AG04449 (cell line): ENCODE measurements at places on chromosomes 2 and 18.

- DNase-seq = no peak
These were observed 164.3 kb upstream of the PGAP1 start for GRCh38 chr2:197090742-197091367.

DNA sequence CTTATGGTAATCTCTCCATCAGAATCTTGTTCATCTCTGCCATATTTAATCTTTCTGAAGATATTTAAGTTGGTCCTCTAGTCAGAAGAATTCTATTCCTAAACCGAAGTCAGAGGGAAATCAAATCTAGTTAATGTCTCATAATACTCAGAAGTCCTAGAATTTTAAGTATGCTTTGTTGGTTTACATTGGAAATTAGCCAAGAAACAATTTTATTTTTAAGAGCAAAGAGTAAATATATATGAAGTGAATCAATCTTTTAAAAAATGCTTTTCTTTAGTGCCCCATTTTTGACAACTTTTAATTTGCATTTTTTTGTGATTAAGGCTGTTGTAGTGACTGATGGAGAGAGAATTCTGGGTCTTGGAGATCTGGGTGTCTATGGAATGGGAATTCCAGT, 38.1 kb downstream of the ME2 start:
- DNase-seq = no peak

GRCh38 chr2:230435431-230435830, 19.4 kb downstream of the SP100 start:
- no peak for DNase-seq

DNA sequence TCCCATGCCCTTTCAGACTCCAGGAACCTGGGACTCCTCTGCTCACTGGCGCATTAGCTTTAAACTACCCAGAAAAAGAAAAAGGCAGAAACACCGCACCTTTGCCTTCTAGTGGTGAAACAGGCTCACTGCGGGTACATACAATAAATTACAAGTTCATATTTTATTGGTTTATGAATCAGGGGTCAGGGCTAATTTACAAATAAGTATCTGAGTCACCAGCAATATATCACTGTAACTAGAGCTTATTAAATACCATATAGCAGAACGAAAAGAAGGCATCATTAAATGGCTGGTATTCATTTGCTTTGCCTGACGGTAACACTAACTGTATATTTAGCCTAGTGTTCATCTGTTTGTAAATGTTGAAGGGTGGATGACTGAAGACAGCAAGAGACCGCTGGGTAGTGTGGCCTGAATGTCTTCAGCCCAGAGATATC, 26.9 kb upstream of the DTNB start:
- DNase-seq = no peak

- no peak for DNase-seq
These were observed 232.1 kb downstream of the PRKCE start for GRCh38 chr2:45883603-45884000.

DNA sequence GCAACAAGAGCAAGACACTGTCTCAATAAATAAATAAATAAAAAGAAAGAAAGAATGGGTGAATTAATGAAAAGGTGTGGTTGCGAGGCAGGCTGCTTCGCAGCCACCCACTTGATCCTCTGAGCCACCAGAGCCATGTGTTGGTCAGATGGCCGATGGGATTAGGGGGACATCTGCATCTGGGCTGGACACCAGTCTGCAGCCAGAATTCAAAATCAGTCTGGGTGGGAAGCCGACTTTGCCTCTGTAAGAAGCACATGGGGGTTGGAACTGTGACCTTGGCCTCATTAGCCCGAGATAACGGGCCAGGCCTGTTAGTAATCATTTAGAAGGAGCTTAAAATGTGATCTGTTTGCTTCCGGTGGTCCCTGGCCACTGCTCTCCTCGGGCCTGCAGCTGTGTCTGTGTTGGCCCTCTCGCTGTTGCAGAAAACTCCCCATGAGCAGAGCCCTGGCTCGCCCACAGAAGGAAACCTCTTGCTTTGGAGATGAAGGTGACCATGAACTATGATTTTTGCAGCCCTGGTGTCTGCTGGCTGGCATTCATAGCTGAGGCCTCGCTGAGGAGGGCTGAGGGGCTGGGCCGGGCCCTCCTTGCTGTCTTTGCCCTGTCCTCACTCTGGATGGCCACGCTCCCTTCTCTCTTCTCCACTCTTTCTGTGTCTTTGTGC, 94.4 kb downstream of the DYSF start:
- no peak for DNase-seq

DNA sequence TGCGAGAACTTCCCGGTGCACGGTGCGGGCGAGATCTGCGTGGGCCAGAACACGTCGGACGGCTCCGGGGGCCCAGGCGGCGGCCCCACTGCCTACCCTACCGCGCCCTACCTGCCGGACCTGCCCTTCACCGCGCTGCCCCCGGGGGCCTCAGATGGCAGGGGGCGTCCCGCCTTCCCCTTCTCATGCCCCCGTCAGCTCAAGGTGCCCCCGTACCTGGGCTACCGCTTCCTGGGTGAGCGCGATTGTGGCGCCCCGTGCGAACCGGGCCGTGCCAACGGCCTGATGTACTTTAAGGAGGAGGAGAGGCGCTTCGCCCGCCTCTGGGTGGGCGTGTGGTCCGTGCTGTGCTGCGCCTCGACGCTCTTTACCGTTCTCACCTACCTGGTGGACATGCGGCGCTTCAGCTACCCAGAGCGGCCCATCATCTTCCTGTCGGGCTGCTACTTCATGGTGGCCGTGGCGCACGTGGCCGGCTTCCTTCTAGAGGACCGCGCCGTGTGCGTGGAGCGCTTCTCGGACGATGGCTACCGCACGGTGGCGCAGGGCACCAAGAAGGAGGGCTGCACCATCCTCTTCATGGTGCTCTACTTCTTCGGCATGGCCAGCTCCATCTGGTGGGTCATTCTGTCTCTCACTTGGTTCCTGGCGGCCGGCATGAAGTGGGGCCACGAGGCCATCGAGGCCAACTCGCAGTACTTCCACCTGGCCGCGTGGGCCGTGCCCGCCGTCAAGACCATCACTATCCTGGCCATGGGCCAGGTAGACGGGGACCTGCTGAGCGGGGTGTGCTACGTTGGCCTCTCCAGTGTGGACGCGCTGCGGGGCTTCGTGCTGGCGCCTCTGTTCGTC, 1.7 kb downstream of the FZD7 start:
- no peak for DNase-seq

GRCh38 chr2:153604133-153604532, 125.6 kb upstream of the RPRM start:
- DNase-seq = no peak

DNA sequence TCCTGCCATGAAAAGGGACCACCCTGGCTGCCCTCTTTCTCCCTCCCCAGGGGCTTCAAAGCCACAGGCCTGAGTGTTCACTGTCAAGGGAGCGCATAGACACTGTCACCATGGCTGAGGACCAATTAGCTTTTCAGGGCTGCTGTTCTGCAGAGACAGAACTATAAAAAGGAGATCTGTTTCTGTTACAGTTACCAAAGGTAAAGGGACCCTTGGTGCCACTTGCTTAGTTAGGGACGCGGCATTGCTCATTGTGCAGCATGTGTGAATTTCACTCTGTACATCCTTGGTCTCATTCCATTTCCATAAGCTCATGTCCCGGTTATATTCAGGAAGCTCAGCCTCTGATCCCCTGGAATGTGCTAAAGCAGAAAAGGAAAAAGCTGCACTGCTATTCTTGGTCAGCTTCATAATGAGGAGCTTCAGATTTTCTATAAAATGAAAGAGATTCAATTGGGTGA, 55.5 kb upstream of the RNF152 start:
- DNase-seq = no peak

GRCh38 chr2:46259777-46260168, 37.4 kb upstream of the EPAS1 start:
- DNase-seq = no peak

- no peak for DNase-seq
These were observed 105.6 kb upstream of the ST3GAL5 start for GRCh38 chr2:85994421-85994777.

DNA sequence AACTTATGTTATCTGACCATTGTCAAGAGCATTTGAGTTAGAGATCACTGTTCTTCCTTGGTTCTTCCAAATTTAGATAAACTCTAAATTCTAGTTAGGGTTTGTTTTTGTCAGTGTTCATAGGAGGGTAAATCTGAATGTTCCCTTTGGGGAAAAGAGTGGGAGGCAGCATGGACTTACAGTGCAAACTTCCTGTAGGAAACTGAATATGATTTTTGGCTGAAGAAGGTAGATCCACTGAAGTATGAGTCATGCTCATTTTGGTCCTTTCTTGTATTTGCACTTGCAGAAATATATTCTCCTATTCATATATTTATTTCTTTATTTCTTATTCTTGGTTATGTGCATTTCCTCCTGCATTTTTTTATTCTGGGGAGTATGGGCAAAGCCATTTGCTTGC, 27.3 kb downstream of the CCDC85A start:
- no peak for DNase-seq

DNA sequence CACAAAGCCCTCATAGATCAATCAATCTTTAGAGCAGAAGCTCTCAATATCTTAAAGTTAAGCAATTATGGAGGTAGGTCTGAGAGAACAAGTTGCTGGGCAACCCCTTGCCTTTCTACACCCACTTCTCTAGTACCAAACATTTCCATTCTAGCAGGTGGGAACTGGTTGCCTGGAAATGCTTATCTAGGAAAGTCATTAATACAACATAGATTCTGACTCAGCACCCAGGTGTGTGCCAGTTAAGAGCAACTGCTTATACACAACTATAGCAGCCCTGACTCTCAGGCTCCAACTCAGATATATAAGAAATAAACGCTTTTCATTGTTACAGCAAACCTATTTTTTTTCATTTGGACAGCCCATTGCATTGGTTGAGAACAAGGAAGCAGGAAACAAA, 237.7 kb downstream of the IRS1 start:
- DNase-seq = no peak

- DNase-seq = no peak
These were observed 7.7 kb downstream of the MGAT5 start for GRCh38 chr2:134261398-134262131.

DNA sequence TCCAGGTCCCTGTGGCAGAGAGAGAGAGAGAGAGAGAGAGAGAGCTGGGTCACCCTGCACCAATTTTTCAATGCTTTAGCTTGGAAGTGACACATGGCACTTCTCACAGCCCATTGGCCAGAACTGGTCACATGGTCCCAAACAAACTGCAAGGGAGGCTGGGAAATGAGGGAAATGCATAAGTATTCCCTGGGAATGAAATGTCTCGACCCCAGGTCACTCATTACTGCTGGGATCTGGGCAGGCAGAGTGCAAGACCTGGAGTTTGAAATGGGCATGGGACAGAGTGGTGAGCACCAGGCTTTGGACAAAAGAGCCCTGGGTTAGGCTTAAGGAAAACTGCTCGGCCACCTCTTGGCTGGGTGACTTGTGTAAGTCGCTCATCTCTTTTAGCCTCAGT, 37.0 kb downstream of the SMAD7 start:
- DNase-seq = no peak

DNA sequence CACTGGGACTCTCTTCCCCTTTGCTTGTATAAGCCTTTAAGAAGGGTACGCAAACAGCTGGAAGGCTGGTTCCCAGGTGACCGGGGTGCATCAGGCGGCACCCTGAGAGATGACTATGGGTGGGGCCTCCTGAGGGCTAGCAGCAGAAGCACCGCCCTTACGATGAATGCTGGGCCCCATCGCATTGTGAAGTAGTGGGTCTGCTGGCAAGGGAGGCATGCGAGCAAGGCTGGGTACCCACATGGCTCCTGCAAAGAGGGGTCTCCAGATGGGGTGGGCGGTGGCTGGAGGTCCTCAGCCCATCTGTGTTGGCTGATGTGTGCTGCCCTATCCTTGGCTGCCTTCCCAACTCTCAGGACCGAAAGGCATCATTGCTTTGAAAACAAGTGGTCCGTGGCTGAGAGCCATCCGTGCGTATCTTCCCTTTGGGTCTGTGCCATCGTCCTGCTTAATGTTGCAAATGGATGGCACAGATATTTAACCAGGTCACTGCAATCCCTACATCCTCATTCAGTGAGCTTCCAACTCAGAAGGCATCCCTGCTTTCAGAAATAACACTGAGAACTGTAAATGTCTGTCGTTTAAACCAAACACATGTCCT, 83.5 kb upstream of the GPC1 start:
- DNase-seq = no peak

DNA sequence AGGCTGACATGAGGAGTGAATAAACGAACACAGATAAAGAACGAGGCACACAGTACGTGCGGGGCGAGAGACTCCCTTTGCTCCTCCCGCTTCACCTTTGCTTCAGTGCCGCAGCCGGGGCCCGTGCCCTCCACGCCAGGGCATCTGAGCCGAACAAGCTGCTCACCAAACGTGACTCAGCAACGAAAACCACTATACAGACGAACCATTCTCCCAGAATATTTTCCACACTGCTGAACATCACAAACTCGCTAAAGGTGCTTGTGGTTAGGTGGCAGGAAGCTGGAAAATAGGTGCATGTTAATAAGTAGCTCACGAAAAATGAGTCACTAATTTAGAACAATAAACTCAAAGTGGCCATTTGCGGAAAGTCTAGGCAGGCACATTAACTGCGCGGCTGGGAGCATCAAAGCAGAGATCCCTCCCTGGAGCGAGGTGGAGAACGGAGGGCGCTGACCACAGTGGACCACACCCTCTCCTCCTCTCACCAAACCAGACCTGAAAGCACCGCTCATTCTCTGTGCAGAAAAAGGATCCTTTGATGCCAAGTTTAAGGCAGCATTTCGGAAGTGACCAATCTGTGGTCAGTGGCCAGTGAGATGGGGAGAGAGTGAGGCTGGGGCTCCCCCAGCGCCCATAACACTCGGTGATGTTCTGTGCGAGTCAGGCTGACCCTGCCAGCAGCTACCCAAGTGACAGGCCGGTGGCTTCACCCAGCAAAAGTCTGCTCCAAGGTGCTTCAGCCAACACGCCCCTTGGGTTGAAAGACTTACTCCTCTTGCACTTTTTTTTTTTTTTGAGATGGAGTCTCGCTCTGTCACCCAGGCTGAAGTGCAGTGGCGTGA, 153.2 kb downstream of the HDAC4 start:
- DNase-seq = no peak

- DNase-seq = no peak
These were observed 180.9 kb downstream of the SMAD2 start for GRCh38 chr18:47749600-47749973.

DNA sequence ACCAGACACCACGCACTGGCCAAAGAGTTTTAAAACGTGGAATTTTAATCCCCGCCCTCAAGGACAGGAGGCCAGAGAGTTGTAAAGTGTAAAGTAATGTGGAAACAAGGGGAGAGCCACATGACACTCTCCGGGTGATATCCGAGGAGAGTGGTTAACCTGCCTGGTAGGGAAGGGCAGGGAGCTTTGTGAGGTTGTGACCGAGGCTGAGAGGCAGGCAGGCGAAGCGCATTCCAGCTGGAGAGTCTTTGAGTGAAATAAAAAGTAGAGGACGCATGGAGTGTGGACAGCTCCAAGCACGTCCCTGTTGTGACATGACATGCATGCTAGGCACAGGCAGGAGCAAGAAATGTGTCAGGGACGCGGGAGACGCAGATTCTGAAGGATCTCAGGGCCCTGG, 539.5 kb downstream of the RNF144A start:
- DNase-seq = no peak
